ENCODE measurements at places on chromosomes 6 and 20. TPM values are rescaled to one million over a fixed set of nuclear protein-coding genes. Genes with fewer than 3 reads are reported as not detected.

DNA sequence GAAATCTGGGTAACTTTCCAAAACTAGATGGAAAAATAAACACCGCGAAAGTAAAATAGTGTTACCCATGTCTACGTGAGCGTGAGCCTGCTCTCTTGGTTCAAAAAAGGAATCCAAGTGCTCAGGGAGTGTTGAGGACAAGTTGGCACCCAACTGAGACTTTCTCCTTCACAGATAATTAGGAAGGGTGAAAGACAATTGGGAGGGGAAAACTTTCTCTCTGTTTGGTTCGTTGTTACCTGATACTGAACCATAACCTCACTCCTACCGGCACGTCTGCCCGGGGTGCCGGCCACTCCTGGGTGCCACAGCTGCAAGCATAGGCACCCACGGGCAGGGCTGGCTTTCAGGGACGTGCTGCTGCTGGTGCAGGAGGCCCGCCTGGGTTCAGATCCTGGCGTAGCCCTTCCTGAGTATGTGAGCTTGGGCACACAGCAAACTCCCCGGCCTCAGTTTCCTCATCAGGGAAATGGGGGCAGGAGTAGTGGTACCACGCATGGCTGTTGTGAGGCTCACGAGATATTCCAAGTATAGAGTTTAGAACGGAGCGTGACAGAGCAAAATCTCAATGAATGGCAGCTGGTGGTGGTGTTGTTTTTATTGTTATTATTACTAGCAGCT lies 38.2 kb upstream of the PMEPA1 start:
- H3K36me3 ChIP-seq = no peaks in the 10 kb centered on the region
- H3K27me3 ChIP-seq = peaks cover 34% of the 10 kb centered on the region
- no peak overlapping the region for H3K4me3 ChIP-seq
- H3K27ac ChIP-seq = no peak overlapping the region
- peaks cover 15% of the 10 kb centered on the region for H3K4me1 ChIP-seq
- no peak for DNase-seq

DNA sequence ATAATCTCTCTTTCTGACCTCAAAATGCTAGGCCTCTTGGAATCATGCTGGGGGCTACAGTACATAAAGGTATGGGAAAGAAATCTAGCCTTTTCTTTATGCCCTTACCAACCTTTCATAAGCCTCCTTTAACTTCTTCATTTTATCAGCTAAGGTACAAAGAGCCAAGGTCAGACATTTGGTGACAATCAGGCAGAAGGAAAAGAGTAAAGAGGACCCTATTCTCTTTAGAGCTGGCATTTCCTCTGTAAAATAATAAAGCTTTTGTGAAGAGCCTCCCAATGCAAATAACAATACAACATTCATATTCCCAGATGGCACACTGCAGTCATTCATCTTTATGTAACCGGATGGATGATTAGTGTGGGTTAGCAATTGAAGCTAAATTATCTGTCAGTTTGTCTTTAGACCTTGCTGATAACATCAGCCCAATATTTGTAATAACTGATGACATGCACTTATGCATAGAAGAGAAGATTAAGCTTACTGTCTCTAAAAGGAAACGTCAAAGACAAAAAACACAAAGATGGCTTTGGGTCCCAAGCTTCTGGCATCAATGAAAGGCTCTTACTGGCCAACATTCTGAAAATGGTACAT lies 163.1 kb downstream of the IBTK start:
- no peak for DNase-seq
- H3K4me1 ChIP-seq = no peaks in the 10 kb centered on the region
- H3K27me3 ChIP-seq = no peaks in the 10 kb centered on the region
- no peak overlapping the region for H3K27ac ChIP-seq

DNA sequence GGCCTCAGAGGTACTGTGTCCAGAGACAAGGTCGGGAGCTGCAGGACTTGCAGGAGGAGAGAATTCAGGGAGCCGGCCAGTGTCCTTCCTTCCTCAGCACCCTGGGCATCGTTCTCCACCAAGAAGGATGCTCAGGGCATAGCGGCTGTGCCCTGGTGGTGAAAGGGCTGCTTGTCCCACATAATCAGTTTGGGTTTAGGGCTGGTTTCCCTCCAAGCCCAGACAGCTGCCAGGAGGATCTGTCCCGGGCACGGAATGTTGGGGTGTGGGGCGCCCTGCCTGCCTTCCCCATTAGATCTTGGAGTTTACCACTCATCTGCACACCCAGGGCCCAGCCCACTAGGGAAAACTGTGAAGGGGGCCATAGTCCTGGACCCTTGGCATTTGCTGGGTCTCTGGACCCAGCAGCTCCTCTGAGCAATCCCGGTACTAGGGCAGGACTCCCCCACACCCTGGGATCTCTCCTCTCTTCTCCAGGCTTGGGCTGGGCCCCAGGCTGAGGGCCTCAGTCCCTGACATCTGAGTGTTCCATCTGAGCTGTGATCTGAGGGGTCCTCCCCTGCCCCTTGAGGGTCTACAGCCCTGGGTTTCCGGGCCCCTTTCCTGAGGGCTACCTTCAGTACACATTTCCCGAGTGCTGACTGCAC lies 18.6 kb upstream of the SPDEF start:
- peaks cover 2% of the 10 kb centered on the region for H3K4me1 ChIP-seq
- H3K27ac ChIP-seq = no peak overlapping the region
- H3K36me3 ChIP-seq = no peaks in the 10 kb centered on the region
- no peak overlapping the region for H3K4me3 ChIP-seq
- no peak for DNase-seq
- H3K27me3 ChIP-seq = no peaks in the 10 kb centered on the region

DNA sequence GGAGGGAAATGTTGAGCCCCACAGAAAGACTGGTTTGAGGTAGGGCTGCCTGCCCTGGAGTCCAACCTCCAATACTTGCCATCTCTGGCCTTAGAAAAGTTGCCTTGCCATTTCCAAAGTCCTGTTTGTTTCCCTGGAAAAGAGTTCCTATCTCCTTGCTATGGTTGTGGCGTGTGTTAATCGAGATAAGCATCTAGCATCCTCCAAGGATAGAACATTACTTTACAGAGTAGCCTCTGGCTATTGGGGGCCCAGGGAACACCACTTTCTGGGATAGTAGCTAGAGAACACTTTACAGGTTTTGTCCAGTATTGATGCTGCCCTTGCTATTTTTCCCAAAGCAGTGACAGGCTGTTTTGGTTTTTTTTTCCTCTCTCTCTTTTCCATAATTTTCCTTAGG lies 57.4 kb upstream of the SASH1 start:
- no peak overlapping the region for H3K4me3 ChIP-seq
- DNase-seq = no peak
- H3K36me3 ChIP-seq = no peaks in the 10 kb centered on the region
- no peak overlapping the region for H3K27ac ChIP-seq
- no peaks in the 10 kb centered on the region for H3K4me1 ChIP-seq

Gene BHLHE23
- total RNA-seq = not detected

Gene PRICKLE4
- not detected for total RNA-seq

DNA sequence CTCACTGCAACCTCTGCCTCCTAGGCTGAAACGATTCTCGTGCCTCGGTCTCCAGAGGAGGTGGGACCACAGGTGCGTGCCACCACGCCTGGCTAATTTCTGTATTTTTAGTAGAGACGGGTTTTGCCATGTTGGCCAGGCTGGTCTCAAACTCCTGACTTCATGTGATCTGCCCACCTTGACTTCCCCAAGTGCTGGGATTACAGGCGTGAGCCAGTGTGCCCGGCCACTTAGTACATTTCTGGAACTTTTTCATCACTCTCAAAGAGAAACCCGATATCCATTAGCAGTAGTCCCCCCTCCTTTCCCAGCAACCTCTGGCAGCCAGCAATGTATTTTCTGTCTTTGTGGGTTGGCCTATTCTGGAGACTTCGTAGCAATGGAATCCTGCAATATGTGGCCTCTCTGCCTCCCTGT lies 109.8 kb downstream of the JARID2 start:
- H3K4me1 ChIP-seq = peaks cover 59% of the 10 kb centered on the region
- no peak for DNase-seq
- no peak overlapping the region for H3K27ac ChIP-seq

- peaks cover 2% of the 10 kb centered on the region for H3K36me3 ChIP-seq
- no peak overlapping the region for H3K27ac ChIP-seq
- no peak overlapping the region for H3K4me3 ChIP-seq
- no peaks in the 10 kb centered on the region for H3K27me3 ChIP-seq
Observed at GRCh38 chr6:1703923-1704322, 94.2 kb downstream of the FOXC1 start.

GRCh38 chr6:189676-190075 lies 102.6 kb upstream of the DUSP22 start:
- no peak for DNase-seq
- H3K36me3 ChIP-seq = no peaks in the 10 kb centered on the region
- H3K27me3 ChIP-seq = no peaks in the 10 kb centered on the region

- H3K27ac ChIP-seq = peak overlapping the region; percentile 55
- H3K36me3 ChIP-seq = peaks cover 23% of the 10 kb centered on the region
- H3K4me1 ChIP-seq = peaks cover 35% of the 10 kb centered on the region
Observed at GRCh38 chr20:17992224-17992637, 23.4 kb downstream of the MGME1 start.

DNA sequence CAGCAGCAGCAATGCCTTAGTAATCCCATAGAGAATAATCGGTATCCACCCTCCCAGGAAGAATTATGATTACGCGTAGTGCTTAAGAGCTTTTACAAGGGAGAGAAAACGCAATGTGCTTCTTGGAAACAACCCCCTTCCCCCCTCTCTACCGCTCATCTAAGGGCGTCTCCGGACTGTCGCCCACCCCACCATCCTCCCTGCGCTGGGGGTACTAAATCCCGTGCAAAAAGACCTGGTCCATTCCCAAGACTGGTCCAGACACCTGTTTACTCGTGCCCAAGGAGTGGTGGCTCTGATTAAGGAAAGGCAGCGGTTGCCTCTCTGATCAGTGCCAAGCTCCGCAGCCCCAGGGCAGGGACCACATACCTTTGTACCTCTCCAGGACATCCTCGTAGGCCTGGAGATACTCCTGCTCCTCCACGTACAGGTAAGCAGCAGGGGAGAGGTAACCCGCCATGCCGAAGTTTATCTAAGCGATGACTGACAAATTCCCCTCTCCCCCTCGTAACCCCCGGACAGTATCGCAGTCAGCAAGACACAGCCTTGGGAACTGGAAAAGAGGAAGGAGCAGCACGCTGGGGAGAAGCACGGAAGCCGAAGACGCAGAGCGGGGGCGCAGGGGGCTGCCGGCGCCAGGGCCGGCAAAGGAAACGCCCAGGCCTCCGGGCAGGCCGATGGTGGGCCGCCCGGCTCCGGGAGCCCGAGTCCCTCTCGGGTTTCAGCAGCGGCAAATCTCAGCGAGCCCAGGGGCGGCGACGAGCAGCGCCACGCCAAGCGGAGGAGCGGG lies 112.0 kb upstream of the BEND6 start:
- peaks cover 6% of the 10 kb centered on the region for H3K4me1 ChIP-seq
- no peaks in the 10 kb centered on the region for H3K36me3 ChIP-seq
- H3K4me3 ChIP-seq = peak overlapping the region; percentile 83
- DNase-seq = peak; percentile 5
- H3K27me3 ChIP-seq = peaks cover 67% of the 10 kb centered on the region
- H3K27ac ChIP-seq = no peak overlapping the region

- no peak overlapping the region for H3K27ac ChIP-seq
- H3K27me3 ChIP-seq = no peaks in the 10 kb centered on the region
- peaks cover 3% of the 10 kb centered on the region for H3K4me1 ChIP-seq
Observed at GRCh38 chr20:49865559-49865958, 49.8 kb downstream of the SPATA2 start.

DNA sequence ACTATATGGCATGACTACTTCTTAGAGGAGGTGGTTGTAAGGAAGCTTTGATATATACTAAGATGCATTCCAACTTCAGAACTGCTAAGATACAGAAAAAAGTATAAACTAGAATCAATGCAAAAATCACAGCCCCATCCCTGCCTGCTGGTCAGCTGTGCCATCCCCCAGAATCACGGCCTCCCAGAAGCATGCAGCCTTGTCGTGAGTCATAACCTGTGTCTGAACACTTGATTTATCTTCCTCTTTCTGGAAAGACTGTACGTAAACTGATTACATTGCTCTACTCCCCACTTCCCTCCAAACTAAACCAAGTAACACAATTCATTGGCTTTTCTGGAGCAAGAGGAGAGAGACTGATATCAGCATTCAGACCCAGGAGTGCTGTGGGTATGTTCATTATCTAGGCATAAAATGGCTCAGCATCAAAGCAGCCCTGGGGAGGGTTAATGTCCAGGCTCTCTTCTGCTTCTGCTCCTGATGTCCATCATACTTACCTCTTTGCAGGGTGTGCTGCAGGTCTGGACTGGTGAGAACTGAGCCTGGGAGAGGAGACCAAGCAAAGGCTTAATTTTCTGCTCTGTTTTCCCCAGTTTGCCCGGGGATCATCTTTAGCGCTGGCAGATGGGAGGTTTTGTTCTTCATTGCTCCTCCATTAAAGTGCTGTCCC lies 18.4 kb downstream of the SCP2D1 start:
- H3K27ac ChIP-seq = no peak overlapping the region
- no peaks in the 10 kb centered on the region for H3K4me1 ChIP-seq
- H3K27me3 ChIP-seq = no peaks in the 10 kb centered on the region
- no peaks in the 10 kb centered on the region for H3K36me3 ChIP-seq
- H3K4me3 ChIP-seq = no peak overlapping the region

DNA sequence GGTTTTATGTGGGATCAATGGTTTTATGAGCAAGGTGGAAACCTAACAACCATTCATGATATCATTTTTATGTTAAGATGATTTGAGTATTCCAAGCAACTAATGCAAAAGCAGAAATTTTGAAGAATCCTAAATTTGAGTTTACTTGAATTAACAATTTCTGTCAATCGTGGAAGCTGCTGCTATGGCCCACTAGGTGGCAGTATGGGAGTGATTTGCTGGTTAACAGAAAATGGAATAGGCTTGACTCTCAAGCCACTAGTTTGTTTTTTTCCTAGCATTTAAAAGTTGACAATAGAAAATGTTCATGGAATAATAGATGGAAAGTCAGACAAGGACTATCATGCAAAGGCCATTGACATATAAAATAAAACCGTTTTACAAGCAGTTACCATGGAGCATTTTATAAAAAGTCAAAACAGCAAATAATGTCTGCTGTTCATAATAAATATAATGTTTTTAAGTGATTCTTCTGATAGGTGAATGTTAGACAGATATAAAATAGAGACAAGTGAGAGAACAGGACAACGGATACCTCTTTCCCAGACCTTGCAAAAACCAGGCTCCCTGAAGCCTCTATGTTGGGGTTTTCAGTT lies 43.0 kb upstream of the TMEM200A start:
- DNase-seq = peak; percentile 13
- H3K36me3 ChIP-seq = no peaks in the 10 kb centered on the region
- peaks cover 4% of the 10 kb centered on the region for H3K4me1 ChIP-seq
- H3K27ac ChIP-seq = no peak overlapping the region
- H3K4me3 ChIP-seq = no peak overlapping the region

Gene CD109
- 12.4 TPM for total RNA-seq

Gene VIP
- not detected for total RNA-seq

Gene TRIM38
- 8.2 TPM for total RNA-seq
